ENCODE measurements at places on chromosomes 13 and 19.
A peak's percentile ranks its signal among the peaks of the same experiment; 100 is the strongest.

DNA sequence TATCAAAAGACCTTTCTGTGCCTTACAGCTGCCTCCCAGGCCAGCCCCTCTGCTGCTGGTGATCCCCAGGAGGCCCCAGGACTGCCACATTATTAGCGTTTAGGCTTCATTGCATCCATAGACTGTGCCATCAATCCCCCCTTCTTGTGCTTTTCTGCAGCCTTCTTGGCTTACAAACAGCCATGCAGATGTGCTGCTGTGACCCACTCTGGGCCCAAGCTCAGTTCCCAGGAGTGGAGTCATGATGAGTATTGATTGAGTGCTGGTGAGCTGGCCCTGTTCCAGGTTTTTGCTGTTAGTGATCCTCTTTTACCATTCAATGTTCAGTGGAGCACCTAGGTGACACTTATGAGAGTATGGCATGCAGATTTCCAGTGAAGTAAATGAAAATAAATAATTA is 59.9 kb upstream of the SLAIN1 start:
- DNase-seq = no peak

DNA sequence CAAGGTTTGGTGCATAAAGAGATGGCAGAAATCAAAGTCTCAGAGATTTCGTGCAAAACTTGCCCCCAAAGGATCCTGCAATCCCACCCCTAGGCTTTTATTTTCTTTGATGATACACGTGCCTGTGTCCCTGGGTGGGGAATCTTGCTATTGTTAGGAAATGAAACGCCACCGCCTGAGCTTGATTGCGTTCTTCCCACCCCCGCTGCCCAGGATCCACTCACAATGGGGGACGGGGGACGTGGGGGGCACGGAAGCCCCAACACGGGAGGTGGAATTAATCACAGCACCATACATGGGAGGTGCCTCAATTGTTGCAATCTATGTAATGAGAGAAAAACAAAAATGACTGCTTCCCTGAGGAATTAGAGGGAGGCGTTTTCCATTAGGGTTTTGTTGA is 39.6 kb downstream of the ZNRF4 start:
- DNase-seq = no peak

- no peak for DNase-seq
Measured at GRCh38 chr19:18049385-18049784, 37.3 kb downstream of the IL12RB1 start.

GRCh38 chr13:76667551-76667950 is 218.7 kb downstream of the KCTD12 start:
- no peak for DNase-seq

DNA sequence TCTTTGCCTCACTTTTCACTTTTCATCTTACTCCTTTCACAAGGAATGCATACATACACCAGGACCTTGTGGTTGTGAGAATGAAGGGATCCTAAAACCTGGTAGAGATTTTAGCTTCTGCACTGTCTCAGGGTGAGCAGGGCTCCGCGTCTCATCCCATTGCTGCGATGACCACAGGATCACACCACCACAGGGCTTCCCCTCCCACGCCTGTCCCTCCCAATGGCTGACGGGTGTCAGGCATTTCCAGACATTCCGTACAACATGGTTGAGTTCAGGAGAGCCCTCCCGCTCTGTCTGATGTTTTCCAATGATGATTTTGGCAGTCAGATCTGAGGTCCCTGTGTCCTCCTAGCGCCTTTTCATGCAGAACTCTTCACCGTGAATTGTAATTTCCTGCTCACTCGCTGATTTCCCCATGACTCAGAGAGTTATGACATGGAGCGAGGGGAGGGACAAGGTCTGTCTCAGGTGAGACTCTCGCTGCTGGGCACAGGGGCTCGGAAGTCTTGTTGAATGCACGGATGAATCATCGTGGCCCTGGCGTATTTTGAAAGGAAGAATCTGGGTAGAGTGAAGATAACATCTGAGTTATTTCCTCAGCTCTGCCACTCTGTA is 102.8 kb downstream of the TEX29 start:
- DNase-seq = no peak

GRCh38 chr13:79482281-79482970 is 1.5 kb downstream of the NDFIP2 start:
- no peak for DNase-seq

GRCh38 chr19:46428239-46429135 is at the start of gene PNMA8C:
TSS of gene PNMA8C (minus strand) at chr19:46428936. CDS start at chr19:46428359, 577 bp downstream.
- peak; percentile 27 for DNase-seq

DNA sequence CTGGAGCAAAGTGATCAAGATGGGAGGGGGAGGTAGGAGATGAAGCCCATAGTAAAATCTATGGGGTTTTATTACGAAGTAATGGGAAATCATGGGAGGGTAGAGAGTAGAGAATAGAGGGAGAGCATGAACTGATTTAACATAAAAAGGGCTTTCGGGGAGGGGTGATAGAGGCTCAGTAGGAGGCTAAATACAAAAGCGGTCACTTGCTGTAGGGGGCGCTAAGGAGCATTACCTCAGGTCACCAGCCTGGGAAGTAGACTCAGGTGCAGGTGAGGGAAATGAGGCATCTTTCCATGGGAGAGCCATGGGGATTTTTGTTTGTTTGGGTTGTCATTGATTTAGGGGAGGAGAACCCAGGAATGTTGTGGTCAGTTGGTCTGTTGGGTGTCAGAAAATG is 14.1 kb downstream of the KRTDAP start:
- no peak for DNase-seq

- no peak for DNase-seq
Measured at GRCh38 chr13:106835477-106835876, 267.5 kb upstream of the ARGLU1 start.

GRCh38 chr13:112062571-112063570 is 4.1 kb upstream of the SOX1 start:
- no peak for DNase-seq

DNA sequence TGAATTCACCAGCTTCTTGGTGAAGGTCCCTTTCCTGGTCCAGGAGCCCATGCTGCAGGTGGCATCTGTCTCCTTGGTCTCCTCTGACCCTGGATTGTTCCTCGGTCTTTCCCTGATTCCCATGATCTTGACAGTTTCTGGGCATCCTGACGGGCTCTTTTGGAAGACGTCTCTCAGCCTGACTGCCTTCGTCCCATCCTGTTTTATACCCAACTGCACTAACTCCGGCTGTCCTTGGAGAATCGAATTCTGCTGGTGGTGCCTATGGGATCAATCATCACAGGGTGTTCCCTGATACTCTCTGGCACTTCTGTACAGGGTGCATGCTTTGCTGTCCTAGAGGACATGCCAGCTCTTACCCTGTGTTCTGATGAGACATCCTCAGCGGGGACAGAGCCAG is 19.1 kb downstream of the CERS1 start:
- DNase-seq = no peak

DNA sequence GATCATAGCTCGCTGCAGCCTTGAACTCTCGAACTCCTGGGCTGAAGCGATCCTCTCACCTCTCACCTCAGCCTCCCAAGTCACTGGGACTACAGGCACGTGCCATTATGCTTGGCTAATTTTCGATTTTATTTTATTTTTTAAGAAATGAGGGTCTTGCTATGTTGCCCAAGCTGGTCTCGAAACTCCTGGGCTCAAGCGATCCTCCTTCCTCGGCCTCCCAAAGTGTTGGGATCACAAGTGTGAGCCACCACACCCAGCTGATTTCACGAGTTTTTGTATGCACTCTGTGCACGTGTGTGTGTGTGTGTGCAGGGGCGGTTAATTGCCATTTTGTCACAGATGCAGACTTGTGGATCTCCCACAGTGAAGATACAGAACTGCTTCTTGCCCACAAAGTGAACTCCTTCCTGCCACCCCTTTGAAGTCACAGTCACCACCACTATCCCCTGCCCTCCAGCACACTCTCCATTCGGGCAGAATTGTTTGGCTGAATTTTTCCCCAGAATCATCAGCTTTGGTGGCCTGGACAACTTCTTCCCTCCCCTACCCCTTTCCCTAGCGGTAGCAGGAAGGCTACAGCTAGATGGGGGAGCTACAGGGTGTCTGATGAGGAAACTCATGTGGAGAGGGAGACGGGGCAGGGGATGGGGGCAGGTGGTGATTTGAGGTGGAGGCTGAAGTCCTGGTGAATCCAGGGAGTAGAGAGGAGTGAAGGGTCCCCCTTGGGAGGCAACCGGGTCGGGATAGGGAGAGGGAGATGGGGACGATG is 59.6 kb downstream of the CELF5 start:
- DNase-seq = no peak

DNA sequence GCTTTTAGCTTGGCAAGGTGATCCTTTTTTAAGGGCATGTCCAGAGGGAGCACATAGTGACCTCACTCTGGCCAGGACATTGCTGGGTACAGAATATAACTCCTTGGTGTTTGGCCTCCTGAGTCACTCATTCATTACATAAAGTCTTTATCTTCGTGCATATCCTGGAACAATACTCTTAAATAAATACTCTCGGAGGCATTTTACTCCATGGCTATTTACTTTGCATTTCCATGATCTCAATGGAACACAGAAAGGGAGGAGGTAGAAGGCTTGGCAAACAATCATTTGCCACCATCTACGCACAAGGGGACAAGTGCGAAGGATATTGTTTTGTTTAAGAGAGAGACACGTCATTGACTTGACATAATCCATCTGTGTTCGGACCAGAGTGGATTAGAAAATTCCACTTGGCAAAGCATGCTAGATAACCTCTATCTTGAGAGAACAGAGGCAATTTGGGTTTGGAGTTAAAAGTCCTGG is 210.0 kb downstream of the IRS2 start:
- DNase-seq = no peak

GRCh38 chr19:21604351-21604926 is 99.0 kb downstream of the ZNF429 start:
- DNase-seq = no peak
